Fibroblast of skin of scalp (primary cell): ENCODE measurements at places on chromosomes 6 and 20.

- peak; percentile 87 for DNase-seq
These were observed 46.2 kb upstream of the TRIM26 start for GRCh38 chr6:30259140-30260035.

GRCh38 chr20:11585752-11586352 is 331.8 kb upstream of the BTBD3 start:
- DNase-seq: peak; percentile 7

- peak; percentile 93 for DNase-seq
These were observed 190.4 kb downstream of the OGFRL1 start for GRCh38 chr6:71478834-71479541.

- no peak for DNase-seq
These were observed 529.2 kb downstream of the HAO1 start for GRCh38 chr20:7411075-7411474.

- DNase-seq: peak; percentile 77
These were observed 108.7 kb upstream of the TMEM170B start for GRCh38 chr6:11428895-11429294.

- DNase-seq: peak; percentile 15
These were observed 59.2 kb upstream of the EYA2 start for GRCh38 chr20:46835418-46835817.

- DNase-seq: no peak
These were observed 16.1 kb downstream of the FBXL4 start for GRCh38 chr6:98931696-98932095.
